CD4-positive, alpha-beta T cell treated with Interleukin-2 at 100 ng/mL for 4 hours (primary cell): ENCODE measurements at places on chromosomes 6 and 20.

DNA sequence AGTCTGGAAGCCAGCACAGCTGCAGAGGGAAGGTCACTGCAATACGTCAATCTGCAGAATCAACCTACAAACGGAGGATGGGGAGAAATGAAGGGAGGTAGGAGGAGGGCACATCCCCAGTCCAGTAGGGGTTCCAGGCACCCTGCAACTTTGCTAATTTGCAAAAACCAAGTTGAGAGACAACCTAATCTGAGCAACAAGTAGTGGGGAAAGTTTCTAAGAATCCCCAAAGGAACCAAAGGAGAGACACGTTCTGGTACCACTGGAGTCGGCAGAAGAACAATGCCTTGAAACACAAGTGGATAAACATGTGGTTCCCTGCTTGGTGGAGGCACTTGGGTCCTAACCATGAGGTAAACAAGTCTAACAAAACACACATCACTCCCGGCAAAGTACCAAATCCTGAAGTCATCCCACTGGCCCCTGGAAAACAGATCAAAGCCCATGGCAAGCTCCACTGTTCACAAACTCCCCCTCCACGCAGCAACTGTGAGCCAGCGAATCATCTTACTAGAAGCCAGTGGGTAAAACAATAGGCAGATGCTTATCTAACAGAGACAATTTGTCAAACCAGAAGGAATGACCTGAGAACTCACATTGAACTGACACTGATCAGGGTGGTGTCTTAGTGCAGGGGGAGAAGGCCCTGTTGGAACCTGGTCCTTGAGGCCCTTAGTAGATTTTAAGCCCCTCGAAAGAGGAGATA lies 4.7 kb downstream of the MRPS18A start:
- no peak for DNase-seq

DNA sequence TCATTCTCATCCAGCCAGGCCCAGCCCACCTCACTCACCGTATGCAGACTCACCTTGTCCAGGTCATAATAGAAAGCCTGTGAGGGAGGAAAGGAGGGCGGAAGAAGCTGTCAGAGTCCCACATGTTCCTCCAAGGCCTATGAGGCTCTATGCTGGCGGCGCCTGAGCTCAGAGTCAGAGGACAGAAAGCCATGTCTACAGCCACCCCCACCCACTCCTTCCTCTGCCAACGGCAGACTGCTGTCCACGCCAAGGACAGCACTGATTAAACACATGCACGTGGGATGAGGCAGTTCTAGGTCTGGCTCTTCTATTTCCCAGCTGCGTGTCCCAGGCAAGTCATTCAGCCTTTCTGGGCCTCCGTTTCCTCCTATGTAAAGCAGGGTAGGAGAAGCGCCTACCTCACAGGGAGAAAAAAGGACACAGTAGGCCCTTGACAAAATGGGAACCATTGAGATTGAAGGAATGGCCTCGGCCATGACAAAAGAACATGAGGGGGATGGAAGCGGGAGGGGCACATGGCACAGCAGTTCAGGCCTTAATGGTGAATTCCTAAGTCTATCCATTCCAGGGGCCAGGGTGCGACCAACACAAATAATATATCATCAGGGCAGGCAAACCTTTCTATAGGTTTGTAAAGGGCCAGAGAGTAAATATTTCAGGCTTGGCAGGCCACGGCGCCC lies 80.1 kb downstream of the RIPOR3 start:
- DNase-seq: no peak

- no peak for DNase-seq
Measured at GRCh38 chr20:57070296-57070695, 196.1 kb downstream of the BMP7 start.

GRCh38 chr6:139743664-139744437 lies 369.4 kb upstream of the CITED2 start:
- no peak for DNase-seq

- DNase-seq: no peak
Measured at GRCh38 chr6:169714595-169714994, 9.7 kb downstream of the PHF10 start.

DNA sequence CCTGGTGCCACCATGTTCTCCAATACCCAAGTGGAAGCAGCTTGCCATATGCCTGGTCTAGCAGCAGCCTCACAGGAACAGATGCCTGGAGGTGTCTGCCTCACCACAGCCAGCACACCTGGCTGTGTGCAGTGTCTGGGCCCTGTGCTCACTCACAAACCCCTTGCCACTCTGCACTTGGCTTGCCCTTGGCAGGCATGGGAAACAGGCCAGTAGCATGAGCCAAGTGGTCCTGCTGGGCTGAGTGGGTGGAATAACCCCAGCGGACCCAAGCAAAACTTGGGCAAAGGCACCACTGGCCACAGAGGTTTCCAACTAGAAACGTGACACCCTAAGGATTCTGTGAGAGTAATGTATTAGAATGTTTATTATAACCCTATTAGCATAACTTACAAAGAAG lies 600.5 kb upstream of the GJE1 start:
- DNase-seq: no peak

- no peak for DNase-seq
Measured at GRCh38 chr6:105028898-105029297, 72.0 kb downstream of the LIN28B start.

- no peak for DNase-seq
Measured at GRCh38 chr6:35199866-35200265, 13.9 kb upstream of the SCUBE3 start.

GRCh38 chr6:13524801-13525508 lies 37.6 kb upstream of the GFOD1 start:
- no peak for DNase-seq
